ENCODE measurements at places on chromosomes 2 and 18. TPM values are rescaled to one million over a fixed set of nuclear protein-coding genes. Genes with fewer than 3 reads are reported as not detected.

The CAPN14 gene
- 1.9 TPM for total RNA-seq

The CKAP2L gene
- 0.81 TPM for total RNA-seq

The CYRIA gene
- 4.0 TPM for total RNA-seq

The SLC9A4 gene
- total RNA-seq, result not detected

The SLC38A11 gene
- not detected for total RNA-seq

The EVX2 gene
- total RNA-seq, result not detected

The SUPT7L gene
- total RNA-seq, result 70.0 TPM

- DNase-seq, result no peak
Observed at GRCh38 chr2:33351781-33352180, 124.7 kb upstream of the RASGRP3 start.

GRCh38 chr2:111133603-111134002 lies 12.9 kb downstream of the BCL2L11 start:
- no peak for DNase-seq

DNA sequence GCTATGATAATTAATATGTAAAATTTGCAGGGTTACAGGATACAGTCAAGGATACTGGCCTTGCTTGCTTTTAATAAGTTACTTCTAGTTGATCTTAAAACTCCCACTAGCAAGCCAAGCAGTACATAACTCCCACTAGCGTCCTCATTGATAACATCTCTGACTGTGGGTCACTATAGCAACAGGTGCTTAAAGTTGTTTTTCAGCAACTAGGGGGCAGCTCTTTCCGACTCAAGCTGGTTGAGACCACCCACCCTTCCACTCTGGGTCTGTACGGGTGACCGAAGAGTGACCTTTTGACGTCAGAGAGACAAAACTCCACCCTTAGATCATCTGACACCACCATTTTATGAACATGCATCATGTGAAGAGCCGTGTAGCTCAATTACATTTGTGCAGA lies 208.6 kb downstream of the MYO1B start:
- DNase-seq, result no peak

Measured in hematopoietic multipotent progenitor cell (in vitro differentiated cells).